Inflammatory macrophage treated with lipopolysaccharide for 4 hours (primary cell): ENCODE measurements at places on chromosomes 7 and 10.

DNA sequence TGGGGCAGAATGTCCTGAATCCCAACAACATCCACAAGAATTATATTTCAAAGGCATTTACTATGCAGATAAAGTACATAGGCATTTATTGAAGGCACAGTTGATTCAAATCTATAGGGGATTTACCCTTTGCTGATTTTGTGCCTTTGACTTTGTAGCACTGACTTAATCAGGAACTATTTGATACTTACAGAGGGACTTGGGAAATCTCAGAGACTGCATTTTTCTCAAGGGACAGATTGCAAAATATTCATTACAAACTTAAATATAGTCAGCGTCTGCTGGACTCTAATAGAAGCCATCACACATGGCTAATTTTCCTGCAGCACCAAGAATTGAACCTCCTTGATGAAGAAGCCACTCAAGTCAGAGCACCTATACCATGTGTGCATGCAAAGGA is 44.9 kb downstream of the FAS start:
- DNase-seq = peak; percentile 80

GRCh38 chr10:70363971-70364771 is 18.3 kb downstream of the LRRC20 start:
- peak; percentile 83 for DNase-seq

DNA sequence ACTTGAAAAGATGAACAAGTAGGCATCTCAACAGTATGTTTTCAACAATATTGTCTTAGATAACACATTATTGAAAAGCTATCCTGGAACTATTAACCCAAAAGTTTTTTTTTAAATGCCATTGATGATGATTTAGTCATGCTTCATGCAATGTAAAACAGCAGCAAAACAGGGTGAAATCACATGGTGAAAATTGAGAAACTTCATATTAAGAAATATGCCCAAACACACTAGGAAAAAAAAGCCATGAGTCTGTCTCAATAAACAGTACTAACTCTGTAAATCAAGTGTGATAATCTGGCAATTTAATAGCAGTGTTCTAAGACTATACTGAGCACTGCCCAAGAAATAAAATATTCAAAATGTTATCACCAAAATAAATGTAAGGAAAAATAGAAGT is 613.1 kb downstream of the KCNMA1 start:
- peak; percentile 52 for DNase-seq

- no peak for DNase-seq
Measured at GRCh38 chr7:64558781-64559180, 4.1 kb downstream of the ZNF680 start.

GRCh38 chr7:50666124-50666496 is 100.9 kb upstream of the DDC start:
- DNase-seq = no peak

GRCh38 chr7:12882710-12883109 is 195.3 kb downstream of the ARL4A start:
- DNase-seq = no peak

DNA sequence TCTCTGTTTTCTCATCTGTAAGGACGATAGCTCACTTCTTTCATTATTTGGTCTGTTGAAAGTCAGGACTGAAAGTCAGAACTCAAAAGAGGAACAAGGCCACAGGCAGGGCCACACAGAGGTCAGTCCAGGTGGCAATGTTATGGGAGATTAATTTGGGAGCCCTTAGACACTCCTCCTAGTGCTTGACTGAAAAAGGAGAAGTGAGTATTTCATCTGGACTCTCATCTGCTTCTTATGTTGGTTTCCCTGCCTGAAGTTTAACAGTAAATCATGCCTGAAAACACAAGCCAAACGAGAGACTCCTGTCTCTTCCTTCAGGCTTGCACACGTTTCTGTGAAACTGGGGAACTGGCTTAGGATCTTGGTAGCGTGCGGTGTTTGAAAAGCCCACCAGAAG is 248.5 kb downstream of the BUB3 start:
- DNase-seq = peak; percentile 34

GRCh38 chr7:107284911-107285479 is 116.2 kb downstream of the HBP1 start:
- no peak for DNase-seq

DNA sequence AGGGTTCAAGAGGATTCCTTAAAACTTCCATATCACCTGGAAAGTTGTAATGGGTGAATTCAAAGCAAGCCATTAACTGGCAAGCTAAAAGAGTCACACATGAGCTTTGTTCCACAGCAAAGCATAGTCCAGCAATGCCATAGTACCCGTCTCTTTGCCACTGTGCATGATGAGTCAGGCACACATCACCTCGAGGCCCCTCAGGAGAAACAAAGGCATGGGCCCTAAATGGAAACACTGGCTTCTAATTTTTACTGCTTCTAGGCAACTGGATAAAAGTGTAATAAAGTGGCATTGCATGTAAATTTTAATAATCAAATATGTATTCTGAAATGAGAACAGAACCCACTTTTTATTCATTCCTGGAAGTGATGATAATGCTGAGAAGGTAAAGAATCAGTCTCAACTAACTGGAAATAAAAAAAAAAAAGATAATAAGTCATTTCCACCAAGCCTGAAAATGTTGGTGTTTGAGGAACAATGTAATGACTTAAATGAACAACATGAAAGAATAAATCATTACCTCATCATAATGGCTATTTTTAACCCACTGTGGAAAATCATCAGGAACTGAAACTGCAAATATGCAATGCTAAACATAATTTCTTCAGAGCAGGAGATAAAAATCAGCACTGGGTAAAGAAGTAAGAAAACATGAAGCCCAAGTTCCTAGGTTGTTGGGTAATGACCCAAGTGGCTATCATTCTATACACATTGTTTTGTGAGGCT is 104.9 kb downstream of the CDK6 start:
- DNase-seq = peak; percentile 94

DNA sequence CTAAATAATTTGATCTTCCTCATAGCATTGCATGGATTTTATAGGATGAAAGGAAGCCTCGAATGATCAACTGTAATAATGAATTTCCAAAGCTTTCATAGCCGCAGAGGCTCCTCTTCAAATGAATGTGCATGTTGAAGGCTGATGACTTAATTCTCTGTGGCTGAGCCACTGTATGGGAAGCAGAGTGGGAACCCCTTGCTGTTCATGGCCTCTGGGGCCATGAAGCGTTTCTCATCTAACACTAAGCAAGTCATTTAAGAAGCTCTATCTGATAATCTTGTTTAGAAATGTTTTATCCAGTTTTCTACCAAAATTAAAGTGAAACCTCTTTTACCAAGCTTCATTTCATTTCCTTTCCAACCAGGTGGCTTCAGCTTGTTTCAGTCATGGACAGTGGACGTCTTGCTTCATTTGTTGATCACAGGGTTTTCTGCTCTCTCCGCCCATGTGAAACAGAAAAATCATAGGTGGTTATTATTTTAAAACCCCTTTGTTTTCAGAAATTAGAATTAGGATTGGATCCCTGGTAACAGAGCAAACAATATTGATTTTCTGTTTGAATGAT is 10.3 kb upstream of the ADARB2 start:
- no peak for DNase-seq

GRCh38 chr7:67475293-67475692 is 478.7 kb downstream of the TYW1 start:
- no peak for DNase-seq

DNA sequence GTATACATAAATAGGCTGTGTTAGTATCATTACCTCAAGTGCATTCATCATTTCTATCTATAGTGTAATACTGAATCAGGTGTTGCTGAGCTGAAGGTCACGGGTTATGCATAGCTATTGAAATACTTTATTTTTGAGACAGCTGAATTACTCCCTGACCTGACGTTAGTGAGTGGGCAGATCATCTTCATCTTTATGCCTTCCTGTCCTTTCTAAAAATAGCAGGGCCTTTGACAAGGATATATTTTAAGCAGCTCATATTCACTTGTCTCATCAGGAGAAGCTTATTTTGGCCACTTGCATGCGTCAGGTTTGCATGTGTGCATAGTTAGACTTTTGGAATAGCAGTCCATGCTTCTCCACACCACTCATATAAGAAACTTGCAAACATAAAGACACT is 63.6 kb upstream of the DKK1 start:
- DNase-seq = no peak

DNA sequence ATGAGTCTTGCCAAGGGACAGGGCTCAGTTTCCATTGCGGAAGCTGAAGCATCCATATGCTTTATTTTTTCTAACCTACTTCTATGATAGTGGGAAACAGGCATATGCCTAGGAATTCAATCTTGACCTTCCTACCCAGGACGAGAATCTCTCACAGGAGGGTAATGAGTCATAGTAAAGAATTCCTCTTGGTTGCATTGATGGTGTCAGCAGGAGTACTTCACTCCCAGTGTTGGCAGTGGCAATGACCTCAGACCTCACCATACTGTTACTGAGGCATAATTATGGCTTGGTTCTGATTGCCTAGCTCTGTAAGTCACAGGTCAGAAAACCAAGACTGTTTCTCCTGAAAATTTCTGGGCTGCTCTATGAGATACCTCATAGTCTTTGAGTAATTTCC is 552.9 kb downstream of the ARL4A start:
- no peak for DNase-seq

DNA sequence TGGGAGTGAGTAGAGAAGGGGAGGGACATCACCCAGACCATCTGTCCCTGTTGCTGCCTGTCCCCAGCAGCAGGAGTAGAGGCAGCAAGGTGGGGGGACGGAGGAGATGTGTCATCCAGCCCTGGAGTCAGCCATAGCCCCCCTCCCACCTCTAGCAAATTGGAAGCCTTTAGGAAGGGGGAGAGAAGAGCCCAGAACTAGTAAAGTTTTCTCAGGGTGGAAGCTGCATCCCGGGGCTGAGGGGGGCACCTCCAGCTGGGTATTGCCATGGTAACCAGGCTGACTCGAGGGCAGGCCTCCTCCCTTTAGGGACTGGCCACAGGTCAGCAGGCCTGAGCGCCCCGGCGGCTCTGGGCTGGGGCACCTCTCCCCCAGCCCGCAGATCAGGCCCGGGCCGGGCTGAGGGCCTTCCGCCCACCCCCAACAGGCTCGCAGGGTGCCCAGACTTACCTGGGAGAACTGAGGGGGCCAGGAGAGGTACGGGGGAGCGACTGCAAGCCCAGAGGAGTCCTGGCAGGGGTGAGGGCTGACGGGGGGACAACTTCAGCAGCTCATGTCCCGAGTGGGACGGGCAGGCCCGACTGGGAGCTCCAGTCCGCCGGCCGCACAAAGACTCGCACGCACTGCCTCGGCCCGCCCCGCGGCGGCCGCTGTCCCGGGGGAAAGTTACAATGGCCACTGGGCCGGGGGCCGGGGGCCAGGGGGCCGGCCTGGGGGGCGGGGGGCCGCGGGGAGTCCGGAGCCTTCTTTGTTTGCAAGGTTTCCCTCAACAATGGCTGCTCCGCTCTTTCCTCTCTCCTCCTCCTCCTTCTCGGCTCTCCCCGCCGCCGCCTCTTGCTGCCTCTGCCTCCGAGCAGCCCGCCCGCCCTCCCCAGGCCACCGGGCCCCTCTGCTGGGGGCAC is 6.0 kb downstream of the LDB1 start:
- DNase-seq = no peak

GRCh38 chr10:14377591-14378175 is 47.0 kb upstream of the FRMD4A start:
- no peak for DNase-seq

- no peak for DNase-seq
Measured at GRCh38 chr7:98238076-98238475, 14.0 kb downstream of the TECPR1 start.

DNA sequence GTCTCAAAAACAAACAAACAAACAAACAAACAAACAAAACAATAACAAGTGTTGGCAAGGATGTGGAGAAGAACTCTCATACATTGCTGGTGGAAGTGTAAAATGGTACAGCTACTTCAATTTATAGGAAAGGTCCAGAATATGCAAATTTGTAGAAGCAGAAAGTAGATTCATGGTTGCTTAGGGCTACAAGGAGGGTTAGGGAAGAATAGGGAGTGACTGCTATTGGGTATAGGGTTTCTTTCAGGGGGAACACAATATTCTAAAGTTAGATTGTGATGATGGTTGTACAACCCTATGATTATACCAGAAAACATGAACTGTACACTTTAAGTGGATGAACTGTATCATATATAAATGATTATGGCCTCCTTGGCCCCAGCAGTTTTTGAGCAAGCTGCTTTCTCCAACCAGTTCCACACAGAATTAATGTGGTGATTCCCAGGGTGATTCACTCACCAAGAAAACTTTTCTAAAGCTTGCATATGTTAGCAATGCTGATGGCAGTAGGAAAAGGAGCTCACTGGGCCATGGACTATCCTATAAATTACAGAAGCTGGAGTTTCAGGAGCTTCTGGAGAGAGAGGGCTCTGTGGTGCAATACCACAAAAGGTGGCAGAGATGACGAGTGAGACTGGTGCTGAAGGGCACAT is 52.8 kb upstream of the KCNIP2 start:
- no peak for DNase-seq

DNA sequence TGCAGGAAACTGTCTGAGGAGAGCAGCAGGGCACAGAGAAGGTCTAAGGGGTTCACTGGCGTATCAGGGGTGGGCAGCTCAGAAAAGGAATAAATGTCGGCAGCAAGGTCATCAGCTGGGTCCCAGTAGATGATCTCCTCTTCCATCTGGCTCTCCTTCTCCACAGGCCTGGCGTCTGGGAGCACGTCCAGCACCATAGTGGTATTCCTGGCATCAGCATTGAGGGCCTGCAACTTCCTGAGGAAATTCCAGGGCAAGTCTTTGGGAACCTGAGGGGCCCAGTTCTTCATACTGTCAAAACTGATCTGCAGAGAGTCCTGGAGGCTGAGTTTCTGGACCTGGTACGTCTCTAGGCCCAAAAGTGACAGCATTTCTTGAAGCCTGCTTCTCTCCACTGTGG is 9.6 kb upstream of the MRPS24 start:
- DNase-seq = no peak

DNA sequence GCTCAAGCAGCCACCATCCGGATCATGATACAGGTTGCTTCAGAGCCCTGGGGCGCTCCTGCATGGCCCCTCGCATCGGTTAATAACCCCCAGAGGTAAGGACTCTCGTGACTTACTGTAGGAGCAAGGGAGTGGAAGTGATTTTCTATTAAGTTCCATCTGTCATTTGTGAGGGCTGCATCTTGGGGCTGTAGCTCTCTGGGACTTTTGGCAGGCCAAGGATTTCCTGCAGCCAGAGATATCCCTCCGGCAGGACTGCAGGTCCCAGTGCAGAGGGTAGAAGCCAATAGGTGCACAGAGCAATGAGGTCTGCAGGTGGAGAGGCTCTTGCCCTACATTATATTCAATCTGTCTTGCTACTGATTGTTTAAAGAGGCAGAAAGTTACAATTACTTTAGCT is 356.8 kb upstream of the ADARB2 start:
- no peak for DNase-seq
